AG08396 (cell line): ENCODE measurements at places on chromosomes 7 and 10.

DNA sequence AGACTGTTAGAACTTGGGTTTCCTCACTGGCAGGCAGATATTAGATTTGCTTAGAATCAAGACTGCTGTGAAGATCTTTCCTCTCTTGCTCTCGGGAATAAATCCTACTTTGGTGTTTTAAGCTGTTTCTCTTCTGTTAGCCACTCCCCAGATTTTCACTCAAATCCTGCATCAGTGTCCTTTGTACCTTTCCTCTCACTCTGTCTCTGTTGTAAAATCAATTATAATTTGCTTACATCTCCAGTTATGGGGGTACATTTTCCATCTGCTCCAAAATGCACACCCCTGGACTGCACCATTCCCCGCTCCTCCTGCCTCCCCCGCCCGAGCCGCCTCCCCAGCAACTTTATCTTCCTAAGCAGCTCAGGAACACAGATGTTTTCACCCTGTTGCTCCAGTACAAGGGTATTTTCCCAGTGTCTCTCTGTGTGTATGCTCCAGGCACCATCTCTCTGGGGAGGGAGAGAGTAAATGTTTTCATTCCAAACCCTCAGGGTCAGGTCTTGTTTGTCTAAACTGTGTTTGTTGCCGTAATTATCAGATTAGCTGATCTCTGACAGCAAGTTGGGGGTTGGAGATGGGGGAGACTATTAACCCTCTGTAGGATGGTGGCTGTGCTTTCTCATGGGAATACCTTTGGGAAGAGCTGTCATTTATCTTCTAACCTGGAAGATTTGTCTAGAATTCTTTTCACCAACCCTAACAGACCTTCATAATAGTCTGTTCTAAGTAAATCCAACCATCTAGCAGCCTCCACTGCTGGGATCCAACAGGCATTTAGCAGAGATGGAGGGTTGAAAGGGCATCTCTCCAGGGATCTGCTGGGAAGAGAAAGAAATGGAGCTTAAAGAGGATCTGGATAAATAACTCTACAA, 20.4 kb upstream of the GOT1 start:
- DNase-seq = no peak

DNA sequence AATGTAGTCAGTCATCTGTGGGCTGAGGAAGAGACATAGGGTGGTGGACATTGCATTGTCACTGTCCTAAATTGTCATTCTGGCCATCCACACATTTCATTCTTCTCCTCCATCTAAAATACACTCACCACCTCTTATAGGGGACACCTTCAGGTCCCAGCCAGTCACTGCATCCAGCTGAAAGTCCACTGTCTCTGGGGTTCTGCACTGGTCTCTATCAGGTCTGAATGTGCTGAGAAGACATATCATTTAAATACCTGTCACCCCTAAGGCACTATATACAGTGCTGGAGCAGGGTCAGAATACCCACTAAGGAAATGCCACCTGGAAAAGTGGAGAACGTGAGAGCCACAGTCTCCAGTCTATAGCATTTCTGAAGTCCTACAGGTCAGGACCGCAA, 29.6 kb downstream of the SH2D4B start:
- DNase-seq = no peak

- DNase-seq = no peak
These were observed 133.5 kb downstream of the MTPAP start for GRCh38 chr10:30215623-30216022.

DNA sequence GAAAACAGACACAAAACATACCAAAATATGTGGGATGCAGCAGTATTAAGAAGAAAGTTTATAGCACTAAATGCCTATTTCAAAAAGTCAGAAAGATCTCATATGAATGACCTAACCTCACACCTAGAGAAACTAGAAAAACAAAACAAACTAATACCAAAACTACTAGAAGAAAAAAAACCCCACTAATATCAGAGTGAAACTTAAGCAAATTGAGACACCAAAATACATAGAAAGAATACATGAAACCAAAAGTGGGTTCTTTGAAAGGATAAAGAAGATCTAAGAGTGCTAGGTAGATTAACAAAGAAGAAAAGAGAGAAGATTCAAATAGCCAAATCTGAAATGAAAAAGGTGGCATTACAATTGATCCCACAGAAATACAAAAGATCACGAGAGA, 494.1 kb downstream of the SH2D4B start:
- DNase-seq = no peak

- no peak for DNase-seq
These were observed 711.1 kb upstream of the SEMA3D start for GRCh38 chr7:85897967-85898366.

GRCh38 chr7:8436965-8437364, 3.6 kb downstream of the NXPH1 start:
- DNase-seq = no peak

DNA sequence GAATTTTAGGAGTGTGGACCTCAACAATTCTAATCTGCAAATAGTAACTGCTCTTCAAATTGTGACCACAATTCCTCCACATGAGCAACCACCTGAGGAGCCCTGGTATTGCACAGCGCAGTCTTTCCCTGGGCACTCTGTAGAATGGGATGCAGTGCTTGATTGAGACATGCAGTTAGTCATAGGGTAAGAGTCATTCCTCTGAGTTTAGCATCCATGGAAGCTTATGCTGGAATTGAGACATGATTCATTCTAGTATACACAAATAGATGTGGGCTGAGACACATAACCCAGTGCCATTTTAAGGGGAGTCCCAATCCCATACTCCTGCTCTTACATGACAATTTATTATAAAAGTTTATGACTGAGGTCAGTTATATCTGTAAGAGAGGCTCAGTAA, 582.3 kb upstream of the CNTNAP2 start:
- no peak for DNase-seq

DNA sequence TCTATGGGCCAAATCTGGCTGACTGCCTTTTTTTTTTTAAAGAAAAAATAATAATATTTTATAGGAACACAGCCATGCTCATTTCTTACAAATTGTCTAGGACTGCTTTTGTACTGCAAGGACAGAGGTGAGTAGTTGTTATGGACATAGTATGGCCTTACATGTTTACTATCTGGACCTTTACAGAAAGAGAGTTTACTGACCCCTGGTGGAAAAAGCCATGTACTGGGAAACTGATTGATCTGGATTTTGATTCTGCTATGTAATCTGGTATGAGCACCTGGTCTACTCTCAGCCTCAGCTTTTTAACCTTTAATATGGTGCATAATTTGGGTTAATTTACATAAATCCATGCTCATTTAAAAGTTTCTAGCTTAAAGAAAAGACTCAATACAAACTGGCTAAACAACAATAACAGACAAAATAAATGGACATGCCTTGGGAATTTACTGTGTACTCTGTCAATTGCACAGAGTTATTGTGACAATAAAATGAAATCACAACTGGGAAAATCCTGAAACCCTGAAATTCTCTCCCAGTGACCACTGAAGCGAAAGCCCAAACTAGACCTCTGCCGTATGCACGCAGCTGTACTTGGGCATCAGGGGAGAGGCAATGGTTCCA, 260.7 kb downstream of the BMPER start:
- DNase-seq = peak; percentile 28

DNA sequence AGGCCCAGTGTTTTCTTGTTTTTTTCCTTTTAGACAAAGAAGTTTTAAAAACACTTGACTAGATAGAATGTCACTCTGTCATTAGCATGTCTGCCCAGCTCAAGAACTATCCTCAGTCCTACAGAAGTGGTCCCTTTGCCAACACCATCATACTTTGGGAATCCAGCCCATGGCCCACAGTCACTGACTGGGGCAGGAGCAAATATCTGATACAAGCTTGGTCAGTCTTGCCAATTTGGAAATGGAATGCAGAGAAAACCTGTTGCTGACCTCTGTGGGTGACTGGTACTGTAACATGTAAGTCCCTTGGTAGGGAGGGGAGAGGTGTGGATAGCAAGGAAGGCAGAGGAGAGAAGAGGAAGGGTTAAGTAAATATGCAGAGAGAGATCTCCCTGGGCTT, 47.8 kb downstream of the IPMK start:
- no peak for DNase-seq

DNA sequence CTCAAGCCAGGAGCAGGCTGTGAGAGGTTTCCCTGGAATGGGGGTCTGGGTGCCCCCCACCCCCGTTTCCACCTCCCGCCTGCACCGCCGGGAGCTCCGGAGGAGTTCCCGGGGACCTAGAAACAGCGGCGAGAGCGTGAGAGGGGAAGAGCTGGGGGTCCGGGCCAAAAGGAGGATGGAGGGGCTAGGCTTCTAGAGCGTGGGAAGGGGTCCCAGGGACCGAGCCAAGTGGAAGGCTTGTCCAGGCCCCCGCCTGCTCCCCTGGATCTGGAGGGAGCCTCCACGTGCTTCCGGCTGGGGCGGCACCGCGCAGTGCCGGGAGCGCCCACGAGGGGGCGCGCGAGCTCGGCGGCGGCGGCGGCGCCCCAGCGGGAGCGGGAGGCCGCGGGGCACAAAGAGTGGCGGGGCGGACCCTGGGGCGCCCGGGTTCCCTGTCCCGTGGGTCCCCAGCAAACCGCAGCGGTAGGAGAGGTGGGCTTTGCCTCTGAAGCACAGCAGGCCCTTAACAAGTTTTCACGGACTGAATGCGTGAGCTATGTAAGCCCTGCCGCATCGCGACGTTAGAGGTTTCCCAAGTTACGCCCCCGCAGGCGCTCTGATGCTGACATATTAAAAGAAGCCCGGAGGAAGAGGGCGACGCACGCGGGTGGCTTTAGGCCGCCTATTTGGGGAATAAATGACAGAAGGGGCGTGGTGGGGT, 104.4 kb upstream of the LRRC4 start:
- peak; percentile 89 for DNase-seq

- no peak for DNase-seq
These were observed 3.7 kb downstream of the NACAD start for GRCh38 chr7:45084901-45085618.

DNA sequence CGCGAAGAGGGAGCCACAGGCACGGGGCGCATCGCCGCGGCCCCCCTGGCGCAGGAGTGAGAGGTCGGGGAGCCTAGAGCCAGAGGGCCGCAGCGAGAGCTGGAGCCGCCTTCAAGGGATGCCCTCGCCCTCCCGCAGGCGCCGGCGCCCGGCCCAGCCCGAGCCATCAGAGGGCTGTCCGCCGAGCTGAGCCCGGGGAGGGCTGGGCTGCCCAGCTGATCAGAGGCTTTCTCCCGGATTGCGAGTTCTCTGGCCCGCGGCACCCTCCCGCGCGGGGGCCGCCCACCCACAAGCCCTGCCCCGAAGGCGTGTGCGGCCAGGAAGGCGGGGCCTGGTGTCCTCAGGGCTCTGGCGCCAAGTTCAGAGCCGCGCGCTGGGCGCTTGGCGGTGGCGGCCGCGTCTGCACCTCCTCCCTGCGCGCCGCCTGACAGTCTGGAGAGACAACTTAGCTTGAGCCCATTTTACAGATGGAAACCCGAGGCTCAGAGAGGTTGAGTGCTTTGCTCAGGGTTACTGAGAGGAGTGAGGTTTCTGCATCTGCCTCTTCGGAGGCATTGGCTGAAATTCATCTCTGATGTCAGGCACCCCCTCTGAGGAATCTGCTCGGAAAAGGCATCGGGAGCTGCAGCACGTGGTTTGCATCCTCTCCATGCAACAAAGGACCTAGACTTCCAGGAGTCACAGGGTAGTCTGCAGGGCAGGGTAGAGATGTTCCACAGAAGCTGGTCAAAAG, 3.8 kb upstream of the ANTXRL start:
- DNase-seq = peak; percentile 94

DNA sequence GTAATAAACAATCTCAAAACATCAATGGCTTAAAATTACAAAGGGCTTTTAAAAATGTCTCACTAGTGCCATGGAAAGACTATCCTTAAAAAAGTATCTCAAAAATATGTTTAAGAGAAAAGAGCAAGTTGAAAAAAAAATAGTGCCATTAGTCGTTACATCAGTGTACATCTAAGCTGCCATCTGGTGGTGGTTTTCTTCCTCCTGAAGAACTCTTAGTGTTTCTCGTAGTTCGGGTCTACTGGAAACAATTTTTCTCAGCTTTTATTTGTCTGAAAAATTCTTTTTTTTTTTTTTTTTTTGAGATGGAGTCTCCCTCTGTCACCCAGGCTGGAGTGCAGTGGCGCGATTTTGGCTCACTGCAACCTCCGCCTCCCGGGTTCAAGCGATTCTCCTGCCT, 5.9 kb upstream of the GARIN1A start:
- DNase-seq = no peak

- DNase-seq = no peak
These were observed 291.7 kb downstream of the ARL4A start for GRCh38 chr7:12979181-12979580.

DNA sequence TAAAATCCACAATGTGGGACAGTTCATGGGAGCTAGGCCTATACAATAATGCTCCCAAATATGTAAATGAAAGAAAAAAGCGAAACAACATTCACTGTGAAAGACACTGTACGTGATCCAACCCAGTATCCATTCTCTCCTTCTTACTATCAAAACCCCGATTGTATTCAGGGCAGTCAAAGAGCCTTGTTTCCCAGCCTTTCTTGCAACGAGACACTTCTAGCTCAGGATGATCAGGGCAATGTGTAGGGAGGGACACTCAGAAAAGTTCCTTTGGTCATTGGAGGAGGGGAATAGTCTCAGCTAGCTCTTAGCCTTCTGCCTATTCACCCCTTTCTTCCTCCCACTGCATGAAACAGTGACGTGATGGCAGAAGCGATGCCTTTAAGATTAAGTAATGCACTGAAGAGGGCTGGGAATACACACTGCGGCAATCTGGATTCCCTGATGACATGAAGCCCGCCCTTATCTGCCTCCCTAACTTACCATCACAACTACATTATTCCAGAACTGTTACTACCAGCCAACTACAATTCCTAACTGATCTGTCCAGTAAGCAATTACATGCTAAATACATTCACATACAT, 27.3 kb downstream of the UBE2H start:
- DNase-seq = peak; percentile 13

DNA sequence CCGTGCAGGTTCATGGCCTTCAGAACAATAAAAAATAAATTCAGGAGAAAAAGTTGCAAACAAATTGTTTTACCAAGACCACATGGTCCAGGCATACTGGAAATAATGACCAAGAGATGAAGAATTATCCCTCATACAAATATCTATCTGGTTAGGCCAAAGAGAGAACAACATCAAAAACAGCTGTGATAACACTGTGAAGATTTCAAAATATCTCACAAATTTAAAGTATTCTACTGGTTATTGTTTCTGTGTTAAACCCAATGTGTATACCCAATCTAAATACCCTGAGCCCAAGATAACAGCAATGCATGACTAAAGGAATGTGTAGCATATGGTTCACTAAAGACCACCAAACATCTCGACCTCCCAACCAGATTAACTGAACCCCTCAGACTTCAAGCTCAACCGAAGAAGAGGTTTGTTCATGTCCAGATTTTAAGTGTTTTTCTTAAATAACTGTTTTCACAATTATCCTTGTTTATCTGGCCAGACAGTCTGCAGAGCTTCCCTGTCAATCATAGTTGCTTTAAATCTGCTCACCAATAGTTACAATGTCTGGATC, 10.9 kb downstream of the OR9A2 start:
- no peak for DNase-seq

GRCh38 chr7:23027261-23027660, 13.3 kb upstream of the HYCC1 start:
- no peak for DNase-seq

GRCh38 chr7:46630031-46630430, 709.0 kb upstream of the IGFBP3 start:
- DNase-seq = no peak
